ENCODE measurements at places on chromosomes 11 and 22.

GRCh38 chr11:67268081-67268961 lies 2.0 kb downstream of the GRK2 start:
- DNase-seq: no peak

DNA sequence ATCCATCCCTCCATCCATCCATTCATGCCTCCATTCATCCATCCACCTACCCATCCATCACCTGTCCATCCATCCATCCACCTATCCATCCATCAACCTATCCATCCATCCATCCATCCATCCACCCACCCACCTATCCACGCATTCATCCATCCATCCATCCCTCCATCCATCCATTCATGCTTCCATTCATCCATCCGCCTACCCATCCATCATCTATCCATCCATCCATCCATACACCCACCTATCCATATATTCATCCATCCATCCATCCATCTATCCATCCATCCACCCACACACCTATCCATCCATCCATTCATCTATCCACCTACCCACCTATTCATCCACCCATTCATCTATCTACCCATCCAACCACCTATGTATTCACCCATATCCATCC lies 13.8 kb downstream of the PARVG start:
- no peak for DNase-seq

GRCh38 chr11:120032766-120033390 lies 105.0 kb downstream of the TRIM29 start:
- DNase-seq: no peak

DNA sequence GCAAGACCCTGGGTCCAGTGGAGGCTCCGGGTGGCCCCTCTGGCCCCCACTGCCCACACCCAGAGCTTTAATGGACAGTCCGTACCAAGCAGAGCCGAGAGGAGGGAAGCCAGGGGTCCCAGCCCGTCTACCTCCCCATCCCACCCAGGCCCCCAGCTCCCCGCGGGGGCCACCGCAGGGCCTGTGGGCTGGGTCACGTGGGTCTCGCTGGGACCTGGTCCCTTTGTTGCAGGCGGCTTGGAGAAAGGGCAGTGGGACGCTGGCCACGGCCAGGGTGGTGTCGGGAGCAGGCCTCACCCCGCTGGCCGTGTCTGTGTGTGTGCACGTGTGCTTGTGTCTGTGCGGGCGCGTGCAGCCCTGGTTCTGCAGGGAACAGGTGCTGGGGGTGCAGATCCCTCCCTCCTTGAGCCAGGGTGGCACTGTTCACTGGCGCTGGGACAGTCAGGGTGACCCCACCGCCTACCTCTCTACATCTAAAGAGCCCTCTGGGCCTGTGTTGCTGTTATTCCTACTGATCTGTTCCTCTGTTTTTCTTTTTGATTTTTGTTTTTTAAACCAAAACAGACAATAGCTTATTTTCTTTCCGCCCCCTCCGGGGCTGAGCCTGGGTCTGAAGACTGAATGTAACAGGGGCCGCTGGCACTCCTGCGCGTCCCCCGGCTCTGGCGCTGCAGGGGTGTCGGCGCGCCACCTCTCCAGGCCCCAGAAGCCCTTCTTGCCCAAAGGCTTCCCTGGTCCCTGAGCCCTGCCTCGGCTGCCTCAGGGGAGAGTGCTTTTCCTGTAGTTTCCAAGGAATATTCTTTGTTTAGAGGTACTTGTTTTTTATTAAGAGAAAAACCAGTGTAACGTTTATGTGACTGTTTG lies 20.1 kb upstream of the TMEM191C start:
- DNase-seq: no peak

DNA sequence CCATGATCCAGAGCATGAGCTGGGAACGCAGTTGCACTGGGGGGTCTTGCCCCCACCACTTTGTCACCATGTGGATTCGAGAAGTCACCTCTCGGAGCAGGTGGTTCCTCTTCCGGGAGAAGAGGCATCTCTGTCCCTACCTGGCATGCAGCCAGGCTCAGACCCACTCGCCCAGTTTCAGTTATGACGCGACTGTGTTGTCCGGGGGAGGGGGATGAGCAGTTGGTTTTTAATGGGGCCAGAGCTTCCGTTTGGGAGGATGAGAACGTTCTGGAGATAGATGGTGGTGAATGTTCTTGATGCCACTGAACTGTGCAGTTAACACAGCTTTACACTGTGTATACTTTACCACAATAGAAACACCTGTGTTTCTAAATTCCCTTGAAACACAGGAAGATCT lies 41.5 kb downstream of the DHCR7 start:
- DNase-seq: peak; percentile 44

GRCh38 chr11:10447445-10447844 lies 7.6 kb upstream of the AMPD3 start:
- no peak for DNase-seq

- no peak for DNase-seq
Observed at GRCh38 chr11:115606498-115607220, 102.4 kb upstream of the CADM1 start.

DNA sequence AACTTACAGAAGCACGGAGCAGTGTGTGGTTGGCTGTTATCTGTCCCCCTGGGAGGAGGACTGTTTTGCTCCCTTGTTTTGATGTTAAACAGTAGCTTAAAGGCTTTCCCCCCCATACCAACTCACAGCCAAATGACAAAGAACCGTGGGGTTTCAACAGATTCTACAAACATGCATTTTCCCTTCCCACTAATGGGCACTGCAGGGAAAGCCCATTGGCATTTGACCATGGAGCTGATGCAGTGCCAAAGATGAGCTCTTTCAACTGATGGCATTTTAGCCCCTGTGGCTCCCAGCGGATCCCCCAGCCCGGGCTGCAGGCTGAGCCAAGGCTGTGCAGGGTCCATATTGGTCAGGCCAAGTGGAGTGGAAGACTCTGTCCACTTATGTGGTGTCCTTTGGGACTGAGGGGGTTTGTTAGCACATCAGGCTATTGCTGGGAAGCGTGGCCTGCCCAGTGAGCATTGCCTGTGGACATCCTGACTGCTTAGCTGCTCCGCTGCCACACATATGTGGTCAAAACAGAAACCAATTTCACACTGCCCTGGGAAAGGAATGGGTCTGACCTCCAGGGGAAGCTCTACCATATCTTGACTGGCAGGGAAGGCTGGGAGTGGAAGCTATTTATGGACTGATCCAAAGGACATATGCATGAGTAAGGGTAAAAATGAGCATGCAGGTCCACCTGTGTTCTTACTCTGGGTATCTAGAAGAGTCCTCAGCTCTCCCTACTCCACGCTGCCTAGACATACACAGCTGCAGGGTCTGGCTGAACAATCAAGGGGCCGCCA lies 116.4 kb upstream of the PARVA start:
- DNase-seq: no peak

DNA sequence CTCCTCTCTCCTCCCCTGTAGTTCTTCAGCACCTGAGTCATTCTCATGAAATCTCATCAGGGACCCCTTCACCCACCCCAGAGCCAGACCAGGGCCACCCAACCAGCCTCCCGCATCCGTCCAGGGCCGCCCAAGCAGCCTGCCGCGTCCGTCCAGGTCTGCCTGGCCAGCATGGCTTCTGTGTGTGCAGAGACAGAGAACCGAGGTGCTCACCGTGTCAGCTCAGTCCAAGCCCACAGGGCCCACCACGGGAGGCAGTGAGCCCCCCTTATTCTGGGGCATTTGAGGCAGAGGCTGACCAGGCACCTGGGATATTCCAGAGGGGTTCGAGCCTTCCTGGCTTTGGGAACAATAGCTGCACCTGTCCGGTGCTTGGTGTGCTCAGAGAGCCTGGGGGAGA lies 1117.3 kb downstream of the BRD1 start:
- DNase-seq: no peak

DNA sequence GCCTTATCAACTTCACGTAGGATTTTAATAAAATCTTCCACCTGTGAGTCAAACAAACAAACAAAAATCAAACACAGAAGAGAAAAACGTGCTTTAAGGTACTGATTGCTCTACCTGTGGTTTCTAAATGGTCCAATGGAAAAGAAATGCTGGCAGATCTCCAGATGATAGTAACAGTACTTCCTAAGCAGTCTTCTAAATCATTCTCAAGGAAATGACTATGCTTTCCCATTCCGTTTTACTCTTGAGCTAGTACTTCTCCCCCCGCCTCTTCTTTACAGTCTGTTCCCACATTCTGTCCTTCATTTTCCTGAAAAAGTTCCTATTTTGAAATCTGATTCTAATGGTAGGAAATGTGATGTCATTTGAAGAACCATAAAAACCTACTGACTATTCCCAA lies 25.4 kb downstream of the SAAL1 start:
- DNase-seq: no peak

DNA sequence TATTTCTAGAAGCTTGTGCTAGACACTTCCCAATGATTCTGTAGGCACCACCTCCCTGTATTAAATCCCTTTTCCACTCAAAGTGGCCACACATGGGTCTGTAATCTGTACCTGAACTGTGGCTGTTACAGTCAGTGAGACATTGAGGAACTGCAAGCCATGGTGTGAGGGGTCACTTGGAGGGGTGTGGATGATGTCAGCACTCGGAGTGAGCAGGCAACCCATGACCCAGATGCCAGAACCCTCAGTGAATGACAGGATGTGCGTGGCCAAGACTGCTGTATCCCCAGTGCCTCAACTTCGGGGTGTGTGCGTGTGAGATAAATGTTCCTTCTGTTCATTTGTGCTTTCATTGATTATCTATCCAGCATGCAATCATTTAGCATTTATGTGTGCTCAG lies 14.7 kb upstream of the SHANK3 start:
- DNase-seq: no peak

- no peak for DNase-seq
Observed at GRCh38 chr22:23822101-23822671, 16.6 kb downstream of the DERL3 start.

GRCh38 chr22:32542066-32542676 lies 67.6 kb downstream of the FBXO7 start:
- DNase-seq: no peak
